ENCODE measurements at places on chromosomes 16 and 17.

GRCh38 chr17:28043296-28043695, 819 bp downstream of the NLK start:
- no peak for DNase-seq

DNA sequence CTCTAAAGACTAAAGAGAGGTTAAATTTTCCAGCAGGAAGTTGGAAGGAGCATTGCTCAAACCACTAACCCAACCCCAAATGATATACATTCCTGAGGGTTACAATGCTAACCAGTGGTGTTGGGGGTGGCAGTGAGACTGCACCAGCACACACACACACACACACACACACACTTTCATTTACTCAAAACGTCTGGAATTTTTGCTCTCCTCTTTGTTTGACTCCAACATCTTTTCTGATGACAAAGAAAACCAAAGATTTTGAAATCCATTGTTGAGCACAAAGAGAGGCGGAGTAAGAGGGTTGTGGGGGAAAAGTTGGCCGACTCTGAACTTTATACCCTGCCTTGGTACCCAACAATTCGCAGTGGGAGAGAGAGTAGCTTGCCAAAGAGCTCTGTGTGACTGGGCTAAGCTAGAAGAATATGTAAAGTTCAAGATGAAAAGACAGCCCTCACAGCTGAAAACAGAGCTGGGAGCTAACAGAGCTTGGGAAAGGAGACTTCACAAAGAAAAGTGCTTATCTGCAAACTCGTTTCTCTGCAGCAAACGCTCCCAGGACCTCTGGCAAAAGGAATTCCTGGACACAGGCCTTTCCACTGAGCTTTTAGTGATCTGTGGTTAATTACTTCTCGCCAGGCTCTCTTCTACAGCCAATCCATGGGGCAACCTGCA, 426.0 kb upstream of the CDH11 start:
- DNase-seq = no peak

DNA sequence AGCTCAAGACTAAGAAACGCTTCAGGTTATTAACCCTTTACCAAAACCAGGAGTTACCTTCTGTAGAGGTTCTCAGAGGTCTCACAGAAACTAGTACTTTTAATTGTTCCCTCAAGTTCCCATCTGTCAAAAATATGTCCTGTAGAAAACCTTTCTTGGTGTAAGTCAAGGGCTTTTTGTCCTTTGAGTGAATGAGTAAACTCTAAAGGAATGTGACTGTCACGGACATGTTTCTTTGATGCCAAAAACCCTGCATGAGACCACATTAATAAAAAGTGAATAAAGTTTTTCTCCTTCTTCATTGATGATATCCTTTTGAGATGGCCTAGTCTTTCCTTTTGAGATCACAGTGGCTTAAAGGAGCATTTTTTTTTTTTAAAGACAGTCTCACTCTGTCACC, 102.9 kb downstream of the NLK start:
- no peak for DNase-seq

GRCh38 chr17:82457073-82457928, 1.2 kb upstream of the NARF start:
- DNase-seq = no peak

DNA sequence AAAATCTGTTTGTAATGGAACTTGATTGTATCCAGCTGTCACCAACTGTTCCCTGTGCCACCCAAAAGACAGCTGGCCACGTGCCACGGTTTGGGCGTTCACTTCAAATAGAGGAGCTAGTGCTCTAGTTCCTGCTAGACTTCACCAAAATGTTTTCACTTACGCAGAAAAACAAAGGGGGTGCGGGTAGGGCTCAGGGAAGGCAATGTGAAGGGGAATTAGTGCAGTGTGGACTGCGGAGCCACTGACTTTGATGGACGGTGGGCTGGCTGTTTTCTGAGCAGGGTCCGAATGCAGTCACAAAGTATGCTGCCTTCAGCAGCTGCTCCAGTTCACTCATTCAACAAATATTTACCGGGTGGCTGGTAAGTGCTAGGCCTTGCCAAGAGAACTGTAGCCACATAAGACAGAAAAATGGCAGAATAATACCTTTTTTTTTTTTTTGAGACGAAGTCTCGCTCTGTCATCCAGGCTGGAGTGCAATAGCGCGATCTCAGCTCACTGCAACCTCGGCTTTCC, 7.6 kb upstream of the CYTH1 start:
- no peak for DNase-seq

DNA sequence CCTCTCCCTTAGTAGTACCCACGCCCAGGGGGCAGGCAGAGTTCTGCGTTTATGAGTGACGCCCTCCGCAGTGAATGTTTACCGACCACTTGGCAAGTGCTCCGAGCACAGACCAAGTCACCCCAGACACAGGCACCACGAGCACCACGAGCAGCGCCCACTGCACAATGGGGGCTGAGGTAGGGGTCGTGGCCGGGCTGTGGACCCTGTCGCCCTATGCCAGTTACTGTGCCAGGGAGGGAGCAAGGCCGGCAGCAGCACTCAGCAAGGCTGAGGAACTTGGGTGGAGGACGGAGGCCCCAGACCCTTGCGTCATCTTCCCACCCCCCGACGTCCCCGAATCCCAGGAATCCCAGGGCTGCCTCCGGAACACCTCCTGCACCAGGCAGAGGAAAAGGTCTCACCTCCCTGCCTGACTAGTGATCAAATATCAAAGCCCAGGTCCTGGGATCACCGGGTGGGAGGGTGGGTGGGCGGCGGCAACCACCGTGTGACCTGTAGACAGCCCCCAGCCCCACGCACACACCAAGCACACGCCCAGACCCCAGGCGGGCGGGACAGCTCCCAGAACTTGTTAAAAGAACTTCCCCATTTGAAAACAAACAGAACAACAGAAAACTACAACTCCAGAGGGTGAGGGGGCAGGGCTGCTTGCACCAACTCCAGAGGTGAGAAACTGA, 5.4 kb downstream of the VASN start:
- DNase-seq = no peak

- DNase-seq = no peak
Observed at GRCh38 chr17:4110152-4110551, 32.7 kb downstream of the ZZEF1 start.

DNA sequence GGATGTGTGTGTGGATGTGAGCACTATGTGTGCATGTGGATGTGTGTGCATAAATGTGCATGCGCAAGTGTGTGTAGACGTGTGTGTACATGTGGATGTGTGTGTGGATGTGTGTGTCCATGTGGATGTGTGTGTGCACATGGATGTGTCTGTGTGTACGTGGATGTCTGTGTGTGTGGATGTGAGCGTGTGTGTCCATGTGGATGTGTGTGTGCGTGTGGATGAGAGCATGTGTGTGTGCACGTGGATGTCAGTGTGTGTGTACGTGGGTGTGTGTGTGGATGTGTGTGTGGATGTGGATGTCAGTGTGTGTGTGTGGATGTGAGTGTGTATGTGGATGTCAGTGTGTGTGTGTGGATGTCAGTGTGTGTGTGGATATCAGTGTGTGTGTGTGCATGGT, 63.6 kb upstream of the DOC2B start:
- DNase-seq = no peak

GRCh38 chr17:21020622-21021021, 22.2 kb downstream of the USP22 start:
- no peak for DNase-seq

GRCh38 chr17:4142107-4142900, 526 bp downstream of the ZZEF1 start:
- peak; percentile 15 for DNase-seq

- DNase-seq = no peak
Observed at GRCh38 chr17:81285894-81286293, 9.2 kb downstream of the SLC38A10 start.

GRCh38 chr16:83802554-83803205, 5.1 kb upstream of the HSBP1 start:
- DNase-seq = no peak

GRCh38 chr16:87801679-87802259, 36.0 kb upstream of the KLHDC4 start:
- no peak for DNase-seq

GRCh38 chr17:68759002-68759342, 157.8 kb upstream of the FAM20A start:
- no peak for DNase-seq

- no peak for DNase-seq
Observed at GRCh38 chr16:49745311-49745747, 110.6 kb downstream of the ZNF423 start.

DNA sequence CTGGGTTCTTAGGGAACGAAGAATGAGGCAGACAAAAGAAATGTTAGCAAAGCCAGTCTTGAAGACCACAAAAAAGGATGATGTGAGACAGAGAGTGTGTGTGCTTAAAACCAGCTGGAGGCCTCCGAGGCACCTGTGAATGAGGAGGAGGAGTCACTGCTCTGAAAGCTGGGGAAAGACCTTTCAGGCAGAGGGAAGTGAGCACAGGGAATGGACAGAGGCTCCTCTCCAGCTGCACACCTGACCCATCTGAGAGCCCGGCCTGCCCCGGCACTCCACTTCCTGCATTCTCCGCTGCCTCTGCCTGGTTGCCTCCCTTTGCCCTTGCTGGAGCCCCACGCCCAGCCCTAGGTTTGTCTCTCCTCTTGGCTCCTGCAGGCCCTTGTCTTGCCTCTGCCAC, 55.2 kb upstream of the SREBF1 start:
- DNase-seq = no peak

DNA sequence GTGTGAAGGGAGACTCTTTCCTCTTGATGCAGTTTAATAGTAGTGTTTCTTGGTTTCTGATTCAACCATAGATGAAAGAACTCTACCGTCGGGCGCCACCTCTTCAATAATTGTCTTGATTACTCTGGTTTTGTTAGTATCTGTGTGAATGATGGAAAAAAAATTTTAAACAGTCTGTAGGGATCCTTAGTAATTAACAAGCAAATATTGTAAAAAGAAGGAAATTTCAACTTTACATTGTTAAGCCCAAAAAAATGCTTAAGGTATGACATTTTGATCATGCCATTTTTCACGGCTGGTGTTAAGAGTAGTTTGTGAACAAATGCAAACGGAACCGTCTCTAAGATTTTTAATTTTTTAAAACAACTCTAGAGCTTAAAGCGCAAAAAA, 4.1 kb downstream of the KRT10 start:
- no peak for DNase-seq

DNA sequence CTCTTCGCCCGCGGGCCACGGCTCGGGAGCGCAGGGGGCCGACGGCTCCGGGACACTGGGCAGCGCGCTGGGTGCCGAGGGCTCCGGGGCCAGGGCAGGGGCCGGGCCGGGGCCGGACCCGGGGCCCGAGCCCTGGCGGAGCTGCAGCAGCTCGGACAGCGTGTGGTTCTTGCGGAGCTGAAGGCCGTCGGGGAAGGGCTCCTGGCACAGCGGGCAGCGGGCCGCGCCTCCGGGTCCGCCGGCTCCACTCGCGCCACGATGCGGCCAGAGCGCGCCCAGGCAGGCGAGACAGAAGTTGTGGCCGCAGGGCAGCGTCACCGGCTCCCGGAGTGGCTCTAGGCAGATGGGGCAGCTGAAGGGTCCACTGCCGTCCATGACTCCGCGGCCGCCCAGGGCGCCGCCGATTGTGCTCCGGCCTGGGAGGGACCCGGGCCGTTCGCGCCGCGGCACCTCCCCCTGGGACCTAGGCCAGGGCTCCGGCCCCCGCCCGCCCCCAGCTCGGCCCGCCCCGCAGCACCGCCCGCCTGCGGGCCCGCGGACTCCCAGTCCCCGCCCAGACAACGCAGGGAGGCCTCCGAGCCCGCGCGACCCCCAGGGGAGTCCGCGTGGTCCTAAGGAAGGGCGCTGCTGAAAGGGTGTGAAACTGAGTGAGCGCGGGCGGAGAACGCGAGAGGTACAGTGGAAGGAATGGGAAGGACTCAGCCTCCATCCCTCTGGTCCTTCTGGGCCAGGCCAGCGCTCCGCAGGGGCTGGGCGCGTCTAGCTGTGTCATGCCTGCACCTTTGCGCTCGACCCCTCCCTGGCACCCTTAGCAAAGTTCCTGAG, at the start of gene TRIM47:
TSS of gene TRIM47 (minus strand) at position 408 of the 825 bp plus-strand sequence. CDS start at position 375, 33 bp downstream.
- DNase-seq = no peak

DNA sequence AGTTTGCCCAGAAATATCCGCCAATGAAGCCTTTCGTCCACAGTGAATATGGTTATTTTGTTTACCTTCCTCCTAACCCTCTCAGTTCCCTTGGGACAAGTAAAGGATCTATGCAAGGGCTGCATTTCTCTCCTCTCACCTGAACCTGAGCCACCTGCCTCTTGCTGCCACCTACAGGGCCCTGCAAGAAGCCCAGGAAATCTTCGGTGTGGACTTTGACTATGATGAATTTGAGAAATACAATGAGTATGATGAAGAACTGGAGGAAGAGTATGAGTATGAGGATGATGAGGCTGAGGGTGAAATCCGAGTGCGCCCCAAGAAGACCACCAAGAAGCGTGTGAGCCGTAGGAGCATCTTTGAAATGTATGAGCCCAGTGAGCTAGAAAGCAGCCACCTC, 14.0 kb downstream of the SUPT6H start:
- DNase-seq = no peak

DNA sequence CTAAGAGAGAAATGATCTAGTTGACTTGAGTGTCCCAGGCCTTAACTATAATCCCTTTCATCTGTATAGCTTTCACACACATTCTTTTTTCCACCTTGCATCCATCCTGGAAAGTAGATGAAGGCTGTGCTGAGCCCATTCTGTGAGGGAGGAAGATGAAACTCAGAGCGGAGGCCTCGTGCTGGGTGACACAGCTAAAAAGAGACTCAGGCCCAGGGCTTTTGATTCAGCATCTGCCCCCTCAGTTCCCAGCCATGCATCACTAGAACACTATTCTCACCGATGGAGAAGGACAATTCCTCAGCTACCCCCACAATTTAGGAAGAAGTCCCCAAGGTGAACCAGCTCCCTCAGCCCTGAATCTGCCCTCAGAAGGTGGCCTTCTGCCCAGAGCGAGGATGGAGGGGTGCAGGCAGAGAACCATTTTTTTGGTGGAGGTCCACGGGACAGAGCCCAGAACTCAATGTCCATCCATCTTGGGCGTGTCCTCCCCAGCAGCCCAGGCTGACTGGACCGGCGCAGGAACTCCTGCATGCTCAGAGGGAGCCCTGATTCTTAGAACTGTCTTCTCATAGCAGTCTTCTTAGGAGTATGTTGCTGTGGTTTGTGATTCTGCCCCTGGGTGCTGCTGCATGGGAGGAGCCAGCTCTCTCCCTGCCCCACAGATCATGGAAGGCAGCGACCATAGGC, 5.8 kb upstream of the MYCBPAP start:
- DNase-seq = no peak

GRCh38 chr17:50866950-50867362, 802 bp upstream of the TOB1 start:
- DNase-seq = peak; percentile 36

GRCh38 chr17:15171167-15172047, 93.7 kb downstream of the PMP22 start:
- DNase-seq = no peak

DNA sequence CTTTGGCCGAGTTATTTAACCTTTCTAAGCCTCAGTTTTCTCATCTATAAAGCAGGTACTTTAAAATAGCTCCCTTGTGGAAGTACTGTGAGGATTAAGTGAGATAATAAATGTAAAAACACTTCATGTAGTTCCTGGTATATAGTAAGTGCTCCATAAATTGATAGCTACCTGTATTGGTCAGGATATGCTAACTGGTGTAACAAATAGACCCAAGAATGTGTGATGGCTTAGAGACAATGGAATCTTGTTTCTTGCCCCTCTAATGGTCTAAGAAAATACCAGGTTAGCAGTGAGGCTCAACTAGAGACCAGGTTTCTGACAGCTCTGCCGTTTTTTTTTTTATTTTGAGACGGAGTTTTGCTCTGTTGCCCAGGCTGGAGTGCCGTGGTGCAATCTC, 29.8 kb downstream of the CCR7 start:
- DNase-seq = no peak

Measured in stimulated activated CD4-positive, alpha-beta T cell treated with anti-CD3 and anti-CD28 coated beads, Interleukin-15, amount 100 ng/mL, for 1 hour (primary cell).